Liver (tissue), 10 donors: ENCODE measurements at places on chromosomes 7 and 10. TPM values are rescaled to one million over a fixed set of nuclear protein-coding genes. Genes with fewer than 3 reads are reported as not detected.

Gene ATOH7
- polyA plus RNA-seq = 0.14 TPM

Gene AVPI1
- polyA plus RNA-seq = 22.1 TPM

Gene RARRES2
- polyA plus RNA-seq = 1,248 TPM

Gene KNDC1
- 12.9 TPM for polyA plus RNA-seq

Gene NUPR2
- polyA plus RNA-seq = not detected

Gene FOXI2
- 0.01 TPM for polyA plus RNA-seq

Gene EPDR1
- polyA plus RNA-seq = 12.7 TPM

Gene CHPF2
- polyA plus RNA-seq = 19.5 TPM

Gene TLX1
- polyA plus RNA-seq = 0.06 TPM

DNA sequence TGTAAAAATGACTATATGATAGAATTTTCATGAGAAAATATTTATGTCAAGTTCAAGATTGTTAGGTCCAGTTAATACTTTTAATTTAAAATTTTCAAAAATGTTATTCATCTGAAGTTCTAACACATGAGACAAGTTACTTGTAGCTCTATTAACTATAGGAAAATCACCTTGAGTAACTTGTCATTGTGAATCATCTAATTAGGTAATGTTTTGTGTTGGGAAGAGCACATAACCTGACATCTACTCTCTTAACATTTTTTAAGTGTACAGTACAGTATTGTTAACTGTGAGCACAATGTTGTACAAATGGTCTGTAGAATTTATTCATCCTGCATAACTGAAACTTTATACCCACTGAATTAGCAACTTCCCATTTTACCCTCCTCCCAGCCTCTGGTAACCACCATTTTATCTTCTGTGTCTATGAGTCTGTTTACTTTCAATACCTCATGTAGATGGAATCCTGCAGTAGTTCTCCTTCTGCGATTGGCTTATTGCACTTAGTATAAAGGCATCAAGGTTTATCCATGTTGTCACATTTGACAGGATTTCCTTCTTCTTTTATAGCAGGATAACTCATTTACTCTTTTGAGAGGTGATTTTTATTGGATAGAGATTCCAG, 54.6 kb downstream of the ARL4A start:
- DNase-seq = no peak

DNA sequence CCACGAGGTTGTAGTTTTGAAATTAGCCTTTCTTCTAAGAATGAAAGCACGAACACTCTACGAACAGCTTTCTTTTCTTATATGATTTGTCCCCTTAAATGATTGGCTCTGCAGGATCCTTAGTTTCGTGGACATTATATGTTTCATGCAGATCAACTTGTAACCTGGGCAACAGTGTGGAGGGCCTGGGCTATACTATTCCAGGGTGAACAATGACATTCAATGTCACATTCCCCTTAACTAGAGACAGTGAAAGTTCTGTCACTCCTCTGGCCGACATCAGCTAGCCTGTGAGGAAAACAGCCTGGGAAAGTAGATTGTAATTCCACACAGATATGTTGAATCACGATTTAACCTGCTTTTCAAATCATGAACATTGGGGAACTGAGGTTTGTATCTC, 23.4 kb downstream of the TAS2R16 start:
- no peak for DNase-seq

DNA sequence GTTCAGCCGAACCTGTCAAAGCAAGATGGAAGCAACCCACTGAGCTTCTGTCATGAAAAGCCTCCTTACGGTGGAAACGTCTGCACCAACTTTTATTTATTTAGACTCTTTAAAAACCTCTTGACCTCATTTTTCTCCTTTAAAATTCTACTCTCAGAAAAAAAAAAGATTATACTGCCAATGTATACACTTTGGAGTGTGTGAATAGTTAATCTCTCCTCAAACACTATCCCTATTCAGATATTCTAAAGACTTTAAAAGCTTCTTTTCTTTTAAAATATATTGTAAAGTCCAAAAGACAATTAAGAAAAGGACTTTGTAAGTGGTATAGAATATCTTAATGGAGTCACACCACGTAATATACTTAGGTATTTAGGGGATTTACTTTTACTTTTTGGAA, 335.2 kb upstream of the SEMA3D start:
- DNase-seq = no peak

- no peak for DNase-seq
Observed at GRCh38 chr7:135188298-135188984, 17.9 kb upstream of the CYREN start.

DNA sequence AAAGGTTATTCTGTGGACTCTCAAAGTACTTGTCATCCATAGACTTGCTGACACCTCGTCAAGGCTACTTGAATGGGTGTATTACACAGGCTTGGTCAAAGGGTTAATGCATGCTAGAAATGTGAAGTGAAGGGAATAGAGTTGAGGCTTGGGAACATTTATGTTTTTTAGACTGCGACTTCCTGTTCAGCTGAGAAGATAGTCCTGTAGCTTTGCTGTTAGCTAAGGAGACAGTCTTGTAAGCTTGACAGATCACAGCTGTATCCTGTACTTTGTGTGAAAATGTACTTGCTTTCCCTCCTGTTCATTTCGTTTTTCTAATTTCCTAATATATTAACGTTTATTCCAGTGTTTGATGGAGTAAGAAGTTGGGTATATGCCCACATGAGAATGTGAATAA, 52.1 kb downstream of the ADD3 start:
- DNase-seq = no peak

DNA sequence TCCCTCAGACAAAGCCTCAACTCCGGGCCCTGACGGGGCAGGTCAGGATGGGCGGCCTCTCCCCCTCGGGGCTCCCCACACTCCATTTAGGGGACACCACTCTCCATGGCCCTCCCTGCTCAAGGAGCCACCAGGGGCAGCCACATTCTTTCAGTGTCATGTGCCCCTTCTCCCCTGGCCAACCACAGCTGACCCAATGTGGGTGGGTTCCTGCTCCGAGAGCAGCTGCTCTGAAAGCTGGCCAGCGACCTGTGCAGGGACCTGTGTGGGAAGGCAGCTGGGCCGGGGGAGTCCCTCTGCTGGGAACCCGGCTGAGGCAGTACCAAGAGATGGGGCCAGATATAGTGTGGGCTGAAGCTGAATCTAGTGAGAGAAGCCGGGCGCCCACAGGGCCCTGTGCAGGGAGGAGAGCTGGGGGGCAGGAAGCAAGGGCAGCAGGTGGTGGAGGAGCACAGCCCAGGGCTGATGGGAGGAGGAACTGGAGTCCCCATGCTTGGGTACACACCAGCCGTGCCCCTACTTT, 40.6 kb upstream of the NPFFR1 start:
- DNase-seq = no peak

DNA sequence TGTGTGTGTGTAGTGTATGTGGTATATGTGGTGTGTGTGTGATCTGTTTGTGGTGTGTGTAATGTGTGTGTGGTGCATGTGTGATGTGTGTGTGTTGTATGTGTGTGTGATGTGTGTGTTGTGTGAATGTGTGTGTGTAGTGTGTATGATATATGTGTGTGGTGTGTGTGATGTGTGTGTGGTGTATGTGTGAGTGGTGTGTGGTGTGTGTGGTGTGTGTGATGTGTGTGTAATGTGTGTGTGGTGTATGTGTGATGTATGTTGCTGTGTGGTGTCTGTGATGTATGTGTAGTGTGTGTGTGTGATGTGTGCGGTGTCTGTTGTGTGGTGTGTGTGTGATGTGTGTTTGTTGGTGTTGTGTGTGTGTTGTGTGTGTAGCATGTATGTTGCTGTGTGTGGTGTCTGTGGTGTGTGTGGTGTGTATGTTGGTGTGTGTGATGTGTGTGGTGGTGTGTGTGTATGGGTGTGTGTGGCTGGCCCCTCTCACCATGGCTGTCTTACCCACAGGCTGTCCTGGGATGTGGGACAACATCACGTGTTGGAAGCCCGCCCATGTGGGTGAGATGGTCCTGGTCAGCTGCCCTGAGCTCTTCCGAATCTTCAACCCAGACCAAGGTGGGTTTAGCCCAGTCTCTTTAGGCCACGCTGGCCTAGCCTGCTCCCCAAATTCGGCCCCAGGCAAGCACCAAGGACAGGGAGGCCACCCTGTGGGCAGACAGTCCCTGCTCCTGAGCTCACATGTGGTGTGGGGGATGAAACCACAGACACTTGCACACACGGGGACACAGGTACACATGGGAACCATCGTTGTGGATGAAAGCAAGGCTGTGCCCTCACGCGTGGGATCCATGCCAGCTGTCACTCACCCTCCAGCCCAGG, 25.6 kb downstream of the ADCYAP1R1 start:
- DNase-seq = no peak

DNA sequence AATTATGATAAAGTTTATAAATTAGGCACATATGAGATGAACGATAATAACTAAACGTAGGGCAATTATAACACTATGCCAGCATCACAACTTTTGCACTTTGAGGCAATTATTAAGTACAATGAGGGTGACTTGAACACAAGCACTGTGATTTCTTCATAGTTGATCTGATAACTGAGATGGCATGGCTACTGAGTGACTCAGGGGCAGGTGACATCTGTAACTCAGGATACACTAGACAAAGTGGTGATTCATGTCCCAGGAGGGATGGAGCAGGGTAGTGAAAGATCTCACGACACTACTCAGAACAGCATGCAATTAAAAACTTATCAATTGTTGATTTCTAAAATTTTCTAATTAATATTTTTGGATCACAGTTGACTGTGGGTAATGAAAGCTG, 98.3 kb upstream of the ARHGAP21 start:
- DNase-seq = no peak

DNA sequence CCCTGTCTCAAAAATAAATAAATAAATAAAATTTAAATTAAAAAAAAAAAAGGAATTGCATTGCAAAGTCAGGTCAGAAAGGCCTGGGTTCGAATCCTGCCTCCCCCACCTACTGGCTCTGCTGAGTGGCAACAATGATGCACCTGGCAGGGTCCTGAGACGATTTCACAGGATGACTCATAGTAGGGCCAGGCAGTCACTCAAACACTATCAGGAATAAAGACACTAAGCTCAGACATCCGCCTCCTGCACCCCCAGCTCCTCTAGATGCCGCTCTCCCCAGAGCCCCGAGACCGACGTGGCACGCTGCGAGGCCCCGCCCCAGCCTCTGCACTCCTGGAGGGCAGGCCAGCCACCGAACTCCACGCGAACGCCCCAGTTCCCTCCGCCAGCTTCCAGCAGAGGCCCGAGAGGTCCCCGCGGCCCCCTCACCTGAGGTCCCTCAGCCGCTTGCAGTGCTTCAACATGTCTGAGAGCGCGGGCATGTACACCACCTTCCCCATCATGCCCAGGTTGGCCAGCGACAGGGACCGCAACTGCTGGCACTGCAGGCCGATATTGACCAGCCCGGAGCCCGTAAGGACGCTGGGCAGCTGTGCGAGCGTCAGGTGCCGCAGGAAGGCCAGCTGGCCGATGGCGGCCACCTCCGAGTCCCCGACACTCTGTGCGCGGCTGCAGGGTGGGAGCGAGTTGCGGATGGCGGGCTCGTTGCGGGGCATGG, 76.6 kb upstream of the TNRC18 start:
- DNase-seq = no peak

DNA sequence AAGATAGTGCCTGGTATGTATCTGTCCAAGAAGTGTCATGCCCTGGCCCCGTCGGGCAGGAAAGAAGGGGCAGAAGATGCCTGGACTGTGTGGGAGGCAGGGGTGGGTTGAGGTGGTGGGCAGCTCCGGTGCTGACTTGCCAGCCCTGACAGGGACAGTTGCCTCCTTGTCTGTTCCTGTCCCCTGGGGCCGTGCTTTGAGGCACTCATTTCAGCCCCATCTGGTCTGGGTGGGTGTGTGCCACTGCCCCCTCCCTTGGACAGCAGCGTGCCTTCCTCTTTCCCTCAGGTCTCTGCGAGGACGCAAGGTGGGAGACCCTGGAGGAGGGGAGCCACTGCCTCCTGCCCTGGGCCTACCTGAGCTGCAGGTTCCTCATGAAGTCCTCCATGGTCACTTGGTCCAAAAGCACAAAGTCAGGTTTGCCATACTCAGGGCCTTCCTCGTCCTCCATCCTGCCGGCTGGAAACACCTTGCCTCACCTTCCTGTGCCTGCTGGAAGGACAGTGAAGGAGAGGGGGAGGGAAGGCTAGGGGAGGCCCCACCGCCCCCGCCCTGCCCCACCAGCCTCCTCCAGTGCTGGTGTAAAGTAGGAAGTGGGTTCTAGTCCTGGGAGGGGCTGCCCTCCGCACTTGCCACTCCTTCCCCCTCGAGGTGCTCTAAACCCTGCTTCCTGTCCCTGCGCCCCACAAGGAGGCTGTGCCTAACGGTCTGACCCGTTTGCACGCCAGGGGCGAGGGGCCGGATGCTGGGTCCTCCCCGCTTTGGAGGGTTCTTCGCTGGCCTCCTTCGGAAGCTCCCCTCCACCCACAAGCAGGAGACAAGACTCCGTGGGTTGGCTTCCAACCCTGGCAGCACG, at the start of gene MYO1G:
MYO1G (minus strand) TSS at position 505 of the 856 bp plus-strand sequence; CDS start at position 451, 54 bp downstream.
- no peak for DNase-seq

GRCh38 chr10:118003126-118003525, 43.6 kb downstream of the RAB11FIP2 start:
- no peak for DNase-seq

DNA sequence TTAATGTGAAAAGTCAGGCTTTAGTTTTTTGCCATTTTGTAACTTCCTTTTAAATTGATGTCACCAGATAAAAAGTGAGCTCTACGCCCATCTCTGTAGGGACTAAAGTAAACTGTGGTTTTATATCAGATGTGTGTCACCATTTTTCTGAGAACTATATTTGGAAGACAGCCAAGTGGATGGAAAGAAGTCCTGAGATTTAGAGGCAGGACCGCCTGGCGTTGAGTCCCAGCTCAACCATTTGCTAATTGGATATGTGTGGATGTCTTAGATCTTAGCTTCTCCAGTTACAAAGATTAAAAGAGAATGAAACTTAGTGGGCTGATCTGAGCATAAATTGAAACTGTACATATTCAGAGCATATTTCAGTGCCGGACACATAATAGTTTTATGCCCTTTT, 691.6 kb upstream of the CELF2 start:
- DNase-seq = no peak

GRCh38 chr10:3263082-3263481, 90.5 kb upstream of the PITRM1 start:
- no peak for DNase-seq

DNA sequence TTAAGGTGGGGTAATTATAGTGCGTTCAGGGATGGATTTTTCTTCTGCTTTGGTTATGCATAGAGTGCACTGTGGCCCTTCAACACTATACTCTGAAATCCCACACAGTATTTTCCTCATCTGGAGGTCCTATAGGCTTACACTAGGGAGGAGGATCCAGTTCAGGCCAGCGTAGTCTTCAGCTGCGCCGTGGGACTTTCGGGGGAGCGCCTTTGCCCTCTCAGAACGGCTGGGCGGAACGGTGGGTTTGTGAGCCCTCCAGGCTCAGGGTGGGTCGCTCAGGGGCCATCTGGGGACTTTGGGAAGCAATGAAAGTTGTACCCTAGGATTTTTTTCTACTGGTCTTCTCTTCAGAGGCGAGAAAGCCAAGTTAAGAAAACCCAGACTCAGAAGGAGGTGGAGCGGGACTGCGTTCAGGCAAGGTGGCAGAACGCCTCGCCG, 652 bp upstream of the VPS26A start:
- no peak for DNase-seq

GRCh38 chr7:15214976-15215375, 312.4 kb upstream of the DGKB start:
- no peak for DNase-seq

- no peak for DNase-seq
Observed at GRCh38 chr10:77825965-77826364, 100.6 kb downstream of the DLG5 start.
